ENCODE measurements at places on chromosomes 2 and 18. TPM values are rescaled to one million over a fixed set of nuclear protein-coding genes. Genes with fewer than 3 reads are reported as not detected.

The CSRNP3 gene
- total RNA-seq, result not detected

The NAT8 gene
- total RNA-seq, result 1.9 TPM

The PASK gene
- total RNA-seq, result 16.0 TPM

The KCNK3 gene
- total RNA-seq, result not detected

The AMER3 gene
- total RNA-seq, result not detected

The TMEM178A gene
- not detected for total RNA-seq

The TUBA3E gene
- not detected for total RNA-seq

The FEV gene
- not detected for total RNA-seq

The UPP2 gene
- not detected for total RNA-seq

The SCN2A gene
- 0.20 TPM for total RNA-seq

The TMEM127 gene
- 21.5 TPM for total RNA-seq

The OXER1 gene
- total RNA-seq, result 8.0 TPM

The COL3A1 gene
- 0.04 TPM for total RNA-seq

The GALNT3 gene
- 0.29 TPM for total RNA-seq

The TUBB8B gene
- total RNA-seq, result 0.98 TPM

The GNLY gene
- not detected for total RNA-seq

The IGFBP2 gene
- total RNA-seq, result 0.45 TPM

The PTPRN gene
- not detected for total RNA-seq

The ZEB2 gene
- not detected for total RNA-seq

The NTSR2 gene
- not detected for total RNA-seq

The DYSF gene
- 0.17 TPM for total RNA-seq

The CDCA7 gene
- 52.5 TPM for total RNA-seq

The MC2R gene
- not detected for total RNA-seq

The ITPRIPL1 gene
- 11.7 TPM for total RNA-seq

The VRK2 gene
- total RNA-seq, result 29.1 TPM

The HNMT gene
- 309 TPM for total RNA-seq

The KHK gene
- total RNA-seq, result 40.9 TPM

The GPR45 gene
- not detected for total RNA-seq

The MC5R gene
- total RNA-seq, result not detected

The TBR1 gene
- not detected for total RNA-seq

The MAL gene
- total RNA-seq, result not detected

The SKA1 gene
- total RNA-seq, result 28.3 TPM

The MEP1B gene
- not detected for total RNA-seq

The ATIC gene
- total RNA-seq, result 89.8 TPM

The TMEM17 gene
- 0.22 TPM for total RNA-seq

The MARCO gene
- not detected for total RNA-seq

The GPR155 gene
- 0.15 TPM for total RNA-seq

The PCARE gene
- total RNA-seq, result not detected

The EFR3B gene
- 0.42 TPM for total RNA-seq
